NCI-H2081 (cell line): ENCODE measurements at places on chromosomes 6 and 20.

DNA sequence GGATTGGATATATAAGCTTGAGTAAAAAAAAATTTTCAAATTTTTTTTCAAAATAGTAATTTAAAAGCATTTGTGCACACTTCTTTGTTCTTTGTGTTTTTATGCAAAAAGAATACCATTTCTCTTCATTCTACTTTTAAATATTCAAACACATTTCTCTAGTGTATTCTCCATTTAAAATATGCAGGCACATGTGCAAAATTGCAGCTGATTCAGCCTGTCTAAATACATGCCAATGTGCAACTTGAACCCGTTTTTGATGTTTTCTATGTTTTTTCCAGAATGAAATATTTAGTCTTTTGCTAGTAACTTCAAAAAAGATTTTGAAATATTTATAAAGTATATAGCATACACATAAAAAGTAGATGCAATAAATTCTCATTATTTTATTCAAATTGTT, 411.8 kb downstream of the MMUT start:
- no peak for DNase-seq

GRCh38 chr6:20102397-20103073, 109.7 kb downstream of the MBOAT1 start:
- DNase-seq, result no peak

- peak; percentile 54 for DNase-seq
Observed at GRCh38 chr6:129498950-129499842, 210.8 kb downstream of the ARHGAP18 start.

DNA sequence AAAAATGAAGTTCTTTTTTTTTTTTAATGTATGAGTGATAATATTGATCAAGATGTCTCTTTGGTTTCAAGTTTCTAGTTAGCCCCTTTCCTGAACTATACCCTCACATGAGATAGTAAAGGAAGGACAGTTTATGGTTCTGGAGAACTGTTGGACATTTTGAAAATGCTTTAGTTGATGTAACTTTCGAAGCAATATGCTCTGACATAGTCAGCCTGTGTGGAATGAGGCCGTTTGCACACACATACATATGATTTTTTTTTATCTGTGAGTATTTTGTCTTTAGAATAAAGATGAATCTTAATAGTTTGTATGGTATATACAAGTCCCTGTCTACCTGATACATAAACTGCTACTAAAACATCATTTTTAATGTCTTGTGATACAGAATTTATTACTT, 177.0 kb downstream of the ARID1B start:
- DNase-seq, result no peak

- no peak for DNase-seq
Observed at GRCh38 chr6:52305411-52305810, 20.9 kb upstream of the MCM3 start.
